ENCODE measurements at places on chromosomes 6 and 20.

GRCh38 chr6:98847416-98847778 is 13.0 kb downstream of the POU3F2 start:
- no peak for DNase-seq

DNA sequence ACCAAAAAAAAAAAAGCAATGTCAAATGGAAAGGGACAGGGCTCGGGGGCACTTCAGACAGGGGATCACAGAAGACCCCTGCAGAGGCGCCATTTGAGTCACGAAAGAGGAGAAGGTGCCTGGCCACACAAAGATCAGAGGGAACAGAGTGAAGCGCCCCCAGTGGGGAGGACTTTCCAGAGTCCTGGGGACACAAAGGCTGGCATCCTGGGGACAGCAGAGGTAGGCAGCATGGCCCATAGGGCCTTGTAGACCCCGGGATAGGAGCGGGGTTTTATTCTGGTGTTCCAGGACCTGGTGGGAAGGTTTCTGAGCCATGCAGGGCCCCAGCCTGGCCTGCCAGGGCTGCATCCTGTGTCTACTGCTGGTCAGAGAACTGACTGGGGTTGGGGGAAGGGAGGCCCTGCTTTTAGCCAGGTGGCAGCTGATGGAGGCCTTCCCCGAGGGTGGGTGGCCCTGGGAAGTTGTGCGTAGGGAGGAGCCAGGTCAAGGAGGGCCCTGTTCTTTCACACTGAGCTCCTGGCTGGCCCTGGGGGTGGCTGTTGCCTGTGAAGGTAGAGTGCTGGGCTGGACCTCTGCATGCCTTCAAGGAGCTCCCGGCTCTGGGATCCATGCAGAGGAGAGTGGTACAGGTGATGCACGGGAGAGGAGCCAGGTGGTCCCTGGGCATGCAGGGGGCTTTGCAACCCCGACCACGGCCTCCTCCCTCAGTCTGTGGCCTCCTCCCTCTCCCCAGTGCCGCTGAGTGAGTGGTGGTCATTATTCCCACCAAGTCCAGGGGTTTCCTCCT is 117.9 kb downstream of the CDH4 start:
- no peak for DNase-seq

DNA sequence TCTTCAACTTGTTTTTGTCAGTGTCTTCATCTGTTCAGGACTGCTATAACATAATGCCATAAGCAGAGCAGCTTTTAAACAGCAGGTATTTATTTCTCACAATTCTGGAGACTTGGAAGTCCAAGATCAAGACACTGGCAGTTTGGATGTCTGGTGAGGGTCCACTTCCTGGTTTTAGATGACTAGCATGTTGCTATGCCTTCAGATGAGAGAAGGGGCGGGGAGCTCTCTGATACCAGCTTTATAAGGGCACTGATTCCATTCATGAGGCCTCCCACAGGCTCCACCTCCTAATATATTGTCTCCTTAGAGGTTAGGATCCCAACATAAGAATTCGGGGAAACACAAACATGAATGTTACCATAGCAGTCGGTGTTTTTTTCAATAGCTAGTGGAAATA is 52.9 kb downstream of the FAM83B start:
- DNase-seq, result no peak

- DNase-seq, result no peak
These were observed 1.1 kb downstream of the OSBPL2 start for GRCh38 chr20:62239278-62239879.

DNA sequence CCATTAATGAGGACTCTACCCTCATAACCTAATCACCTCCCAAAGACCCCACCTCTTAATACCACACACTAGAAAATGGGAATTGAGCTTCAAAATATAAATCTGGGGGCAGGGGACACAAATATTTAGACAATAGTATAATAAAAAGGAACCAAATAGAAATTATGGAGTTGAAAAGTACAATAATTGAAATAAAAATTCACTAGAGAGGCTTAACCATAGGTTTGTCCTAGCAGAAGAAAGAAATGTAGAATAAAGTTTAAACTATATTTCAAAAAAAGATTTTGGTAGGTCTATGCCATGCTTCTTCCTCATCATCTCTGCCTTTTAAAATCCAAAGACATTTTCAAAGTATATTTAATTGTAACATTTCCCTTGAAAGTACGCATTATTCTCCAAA is 19.5 kb upstream of the HLA-DQA1 start:
- DNase-seq, result no peak

GRCh38 chr20:58702161-58702510 is 9.5 kb downstream of the NPEPL1 start:
- DNase-seq, result no peak

DNA sequence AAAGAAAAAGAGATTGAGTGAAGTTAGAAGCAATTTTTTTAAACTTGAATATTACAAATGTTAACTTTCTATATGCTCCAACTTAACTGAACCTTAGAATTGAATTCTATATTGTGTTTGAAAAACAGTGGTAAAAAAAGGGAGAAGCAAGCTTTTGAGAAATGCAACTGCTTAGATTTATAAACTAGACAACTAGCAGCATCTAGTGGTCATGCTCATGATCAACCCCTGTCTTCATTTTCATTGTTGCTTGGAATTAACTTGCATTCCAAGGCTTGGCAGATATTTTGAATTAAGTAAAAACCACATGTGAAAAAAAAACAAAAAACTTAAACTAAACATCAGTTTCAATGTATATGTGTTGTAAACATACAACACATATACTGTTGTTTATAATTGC is 113.1 kb downstream of the C6orf58 start:
- DNase-seq, result no peak

DNA sequence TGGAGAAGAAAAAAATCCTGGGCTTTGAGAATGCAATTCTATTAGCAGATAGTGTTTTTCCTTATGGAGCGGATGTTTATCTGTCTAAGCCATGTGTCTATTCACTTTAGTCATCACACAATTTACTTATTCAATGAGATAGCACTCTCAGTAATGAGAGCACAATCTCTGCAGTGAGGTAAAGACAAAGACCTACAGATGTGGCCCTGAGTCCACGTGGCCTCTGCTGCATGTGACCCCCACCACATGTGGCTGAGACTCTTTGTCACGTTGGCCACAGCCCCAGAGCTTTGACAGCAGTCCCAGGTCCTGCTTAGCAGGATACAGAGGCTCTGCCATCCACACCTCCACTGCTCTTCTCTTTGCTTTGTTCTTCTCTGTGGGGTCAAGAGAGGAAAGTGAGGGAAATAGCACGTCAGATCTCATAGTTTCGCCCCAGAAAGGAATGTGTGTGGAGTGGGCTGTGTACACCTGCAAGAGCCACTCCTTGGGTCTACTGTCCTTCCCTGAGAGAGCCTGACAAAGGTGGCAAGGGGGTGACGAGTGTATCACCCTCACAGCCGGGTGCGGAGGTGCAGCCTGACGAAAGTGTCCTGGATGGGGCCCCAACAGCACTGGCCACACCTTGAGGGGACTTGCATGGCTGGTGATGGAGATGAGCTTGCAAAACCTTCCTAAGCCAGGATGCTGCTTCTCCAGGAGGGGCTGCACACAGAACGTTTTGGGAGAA is 40.7 kb downstream of the ZNF831 start:
- DNase-seq, result no peak

- DNase-seq, result no peak
These were observed 6.4 kb upstream of the ADA start for GRCh38 chr20:44657875-44658274.

DNA sequence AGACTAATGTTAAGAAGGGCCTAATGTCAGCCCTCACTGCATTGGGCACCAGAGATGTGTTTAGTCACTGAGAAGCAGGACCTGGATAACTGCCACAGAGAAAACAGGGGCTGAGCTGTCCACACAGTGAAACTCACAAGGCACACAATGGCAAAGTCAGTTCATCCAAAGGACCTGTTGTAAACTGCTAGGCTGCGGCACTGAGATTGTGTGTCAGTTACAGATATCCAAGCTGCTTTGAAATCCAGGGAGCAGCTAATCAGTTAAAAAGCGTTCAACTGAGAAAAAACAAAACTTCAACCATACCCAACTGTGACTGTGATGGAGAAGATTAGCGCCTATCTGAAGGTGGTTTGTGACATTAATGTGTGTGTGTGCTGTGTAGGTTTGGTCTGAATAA is 27.8 kb upstream of the TMEM14A start:
- DNase-seq, result no peak

DNA sequence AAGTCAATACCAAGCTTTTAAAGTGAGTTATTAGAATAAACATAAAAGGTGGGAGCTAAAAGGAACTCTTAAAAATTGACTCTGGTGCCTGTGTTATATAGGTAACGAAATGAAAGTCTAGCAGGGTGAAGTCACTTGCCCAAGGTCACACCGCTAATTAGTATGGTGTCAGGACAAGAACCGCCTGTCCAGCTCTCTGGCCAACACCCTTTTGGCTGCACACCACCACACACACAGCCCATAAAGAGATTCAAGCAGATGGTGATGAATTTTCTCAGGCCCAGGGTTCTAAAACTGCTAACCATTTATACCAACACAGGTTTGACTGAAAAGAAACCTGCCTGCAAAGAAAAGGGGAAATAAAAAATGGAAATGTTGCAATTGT is 20.2 kb downstream of the GFOD1 start:
- no peak for DNase-seq

DNA sequence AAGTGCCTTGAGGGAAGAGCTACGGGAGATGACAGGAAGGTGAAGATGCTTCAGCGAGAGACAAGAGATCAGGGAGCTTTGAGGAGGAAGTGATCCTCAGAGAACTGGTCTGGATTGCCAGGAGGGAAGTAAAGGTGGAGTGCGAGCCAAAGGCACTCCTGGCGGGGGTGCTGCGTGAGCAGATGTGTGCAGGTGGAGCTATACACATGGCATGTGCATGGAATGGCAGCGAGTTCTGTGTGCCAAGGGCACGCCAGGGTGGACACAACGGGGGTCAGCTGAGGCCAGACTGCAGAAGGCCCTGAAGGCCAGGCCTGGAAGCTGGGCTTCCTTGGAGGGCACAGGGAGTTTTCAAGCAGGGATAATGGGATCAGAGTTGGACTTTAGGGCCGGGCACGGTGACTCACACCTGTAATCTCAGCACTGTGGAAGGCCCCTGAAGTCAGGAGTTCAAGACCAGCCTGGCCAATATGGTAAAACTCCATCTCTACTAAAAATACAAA is 6.2 kb downstream of the PXMP4 start:
- no peak for DNase-seq

- peak; percentile 39 for DNase-seq
These were observed 1.2 kb downstream of the TGIF2 start for GRCh38 chr20:36574366-36575135.

- no peak for DNase-seq
These were observed 160.0 kb downstream of the HACE1 start for GRCh38 chr6:104699593-104700329.

- DNase-seq, result no peak
These were observed 140.8 kb upstream of the RIN2 start for GRCh38 chr20:19617256-19617655.

GRCh38 chr20:17612287-17612991 is 42.6 kb downstream of the DSTN start:
- no peak for DNase-seq

- DNase-seq, result no peak
These were observed 65.9 kb downstream of the BCAS1 start for GRCh38 chr20:54004445-54004844.

GRCh38 chr20:4585104-4585753 is 136.5 kb upstream of the PRND start:
- DNase-seq, result no peak

DNA sequence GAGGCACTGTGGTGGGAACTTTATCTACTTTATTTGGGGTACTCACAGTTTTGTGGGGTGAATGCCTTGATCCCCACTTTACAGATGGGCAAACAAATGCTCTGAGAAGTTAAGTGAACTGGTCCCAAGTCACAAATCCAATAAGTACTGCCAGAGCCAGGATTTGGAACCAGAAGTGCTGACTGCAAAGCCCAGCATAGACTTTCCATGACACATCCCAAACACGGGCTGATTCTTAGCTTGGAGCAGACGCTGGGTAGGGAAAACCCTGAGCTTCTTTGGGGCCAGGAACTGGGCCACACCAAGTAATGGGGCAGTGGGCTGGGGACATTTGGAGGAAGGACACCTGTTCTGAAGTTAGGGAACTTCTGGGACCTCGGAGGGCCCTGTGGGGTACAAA is 20.3 kb downstream of the RIN2 start:
- DNase-seq, result no peak

- DNase-seq, result no peak
These were observed 10.2 kb upstream of the EPB41L1 start for GRCh38 chr20:36144336-36144735.

DNA sequence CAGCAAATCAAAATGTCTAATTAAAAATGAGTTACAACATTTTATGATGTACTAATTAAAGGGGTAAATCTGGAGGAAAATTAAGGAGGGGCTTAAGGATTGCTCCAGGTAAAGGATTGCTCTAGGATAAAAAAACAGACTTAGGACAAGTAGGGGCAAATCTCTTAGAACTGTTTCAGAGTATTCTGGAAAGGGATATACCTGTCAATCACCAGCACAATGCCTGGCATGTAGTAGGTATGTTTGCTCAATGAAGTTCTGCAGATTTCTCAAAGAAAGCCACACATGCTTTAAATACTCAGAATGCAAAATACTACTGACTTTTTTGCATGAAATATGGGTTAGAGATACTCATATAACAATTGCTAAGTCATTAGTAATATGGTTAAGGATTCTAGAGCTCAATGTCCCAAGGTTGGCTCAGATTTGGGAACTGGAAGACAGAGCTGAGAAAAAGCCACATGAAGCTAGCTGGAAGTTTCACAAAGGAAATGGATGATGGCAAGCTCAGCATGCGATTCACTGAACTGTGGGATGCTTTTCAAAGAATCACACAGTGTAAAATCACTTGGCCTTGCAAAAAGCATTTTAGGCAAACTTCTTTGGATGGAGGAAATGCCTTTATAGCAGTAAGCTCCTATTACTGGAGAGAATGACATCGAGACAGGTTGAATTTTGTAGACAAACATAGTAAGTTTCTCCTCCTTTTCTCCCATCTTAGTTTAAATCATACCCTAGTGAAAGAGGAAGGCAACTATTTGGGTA is 72.8 kb downstream of the MAP3K5 start:
- no peak for DNase-seq

DNA sequence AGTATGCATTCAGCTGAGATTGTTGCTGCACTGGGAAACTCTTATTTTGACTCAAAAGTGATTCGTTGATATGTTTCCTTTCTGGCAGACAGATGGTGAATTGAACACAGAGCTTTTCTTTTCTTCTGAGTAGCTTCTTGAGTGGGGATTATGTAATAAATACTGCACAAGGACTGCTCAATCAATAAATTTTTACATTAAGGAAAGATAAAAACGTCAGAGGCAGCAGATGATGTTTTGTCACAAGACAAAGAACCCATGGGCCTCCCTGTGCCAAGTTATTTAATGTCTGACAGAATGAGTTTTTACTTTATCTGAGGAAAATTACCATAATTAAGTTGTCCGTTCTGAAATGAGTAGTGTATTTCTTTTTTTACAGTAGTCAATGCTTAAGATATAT is 460.3 kb downstream of the UTRN start:
- DNase-seq, result no peak

DNA sequence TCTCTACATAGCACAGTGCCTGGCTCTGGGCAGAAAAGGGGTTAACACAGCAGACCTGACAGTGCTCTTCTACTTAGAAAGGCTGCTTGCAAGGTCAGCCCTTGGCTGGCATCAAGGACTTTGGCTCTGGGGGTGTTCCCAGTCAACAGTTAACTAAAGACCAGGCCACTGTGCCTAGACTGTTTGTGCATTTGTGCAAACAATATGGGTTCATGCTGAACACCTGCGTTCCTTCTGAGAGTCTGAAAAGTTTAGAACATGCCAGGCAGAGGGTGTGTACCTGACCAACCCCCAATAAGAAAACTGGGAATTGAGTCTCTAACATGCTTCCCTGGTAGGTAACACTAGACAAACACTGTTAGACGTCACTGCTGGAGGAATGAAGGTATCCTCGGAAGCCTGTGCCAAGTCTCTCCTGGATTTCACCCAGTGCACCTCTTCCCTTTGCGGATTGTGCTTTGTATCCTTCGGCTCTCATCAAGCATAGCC is 110.7 kb downstream of the PDE10A start:
- no peak for DNase-seq

Measured in stimulated activated CD4-positive, alpha-beta T cell treated with anti-CD3 and anti-CD28 coated beads, Interleukin-1b, Interleukin-23, amount 100 ng/mL, for 48 hours (primary cell).